ENCODE measurements at places on chromosomes 2 and 18.

DNA sequence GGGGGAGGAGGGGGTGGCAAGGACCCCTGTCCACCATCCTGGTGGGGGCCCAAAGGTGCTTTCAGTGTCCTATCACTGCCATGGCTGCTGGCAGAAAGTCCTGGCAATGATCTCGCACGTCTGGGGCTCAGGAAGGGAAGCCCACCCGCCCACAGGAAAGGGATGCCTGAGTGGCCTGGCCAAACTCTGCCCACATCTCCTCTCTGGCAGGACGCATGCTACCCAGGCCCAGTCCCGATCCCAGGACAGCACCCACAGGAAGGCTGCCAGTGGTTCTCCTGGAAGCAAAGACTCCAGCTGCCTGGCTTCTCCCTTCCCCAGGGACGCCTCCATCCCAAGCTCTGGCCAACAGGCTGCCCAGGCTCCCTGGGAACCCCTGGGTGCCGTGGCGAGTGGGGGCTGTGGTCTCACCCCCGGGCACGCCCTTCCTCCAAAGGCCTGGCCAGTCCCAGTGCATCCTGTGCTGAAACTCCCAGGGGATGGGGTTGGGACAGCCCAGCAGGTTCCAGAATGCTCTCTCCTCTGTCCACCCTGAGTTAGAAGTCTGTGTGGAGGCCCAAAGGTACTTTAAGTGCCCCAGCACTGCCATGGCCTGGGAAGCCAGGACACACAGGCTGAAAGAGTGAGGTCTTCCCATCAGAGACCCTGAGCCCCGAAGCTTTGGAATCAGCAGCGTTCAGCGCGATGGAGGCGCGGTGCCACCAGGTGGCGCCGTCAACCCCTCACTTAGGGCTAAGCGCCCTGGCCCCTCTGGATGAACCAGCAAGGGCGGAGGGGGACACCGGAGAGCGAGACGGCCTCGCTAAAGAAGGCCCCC lies 29.8 kb upstream of the TAF1B start:
- peak; percentile 50 for DNase-seq

DNA sequence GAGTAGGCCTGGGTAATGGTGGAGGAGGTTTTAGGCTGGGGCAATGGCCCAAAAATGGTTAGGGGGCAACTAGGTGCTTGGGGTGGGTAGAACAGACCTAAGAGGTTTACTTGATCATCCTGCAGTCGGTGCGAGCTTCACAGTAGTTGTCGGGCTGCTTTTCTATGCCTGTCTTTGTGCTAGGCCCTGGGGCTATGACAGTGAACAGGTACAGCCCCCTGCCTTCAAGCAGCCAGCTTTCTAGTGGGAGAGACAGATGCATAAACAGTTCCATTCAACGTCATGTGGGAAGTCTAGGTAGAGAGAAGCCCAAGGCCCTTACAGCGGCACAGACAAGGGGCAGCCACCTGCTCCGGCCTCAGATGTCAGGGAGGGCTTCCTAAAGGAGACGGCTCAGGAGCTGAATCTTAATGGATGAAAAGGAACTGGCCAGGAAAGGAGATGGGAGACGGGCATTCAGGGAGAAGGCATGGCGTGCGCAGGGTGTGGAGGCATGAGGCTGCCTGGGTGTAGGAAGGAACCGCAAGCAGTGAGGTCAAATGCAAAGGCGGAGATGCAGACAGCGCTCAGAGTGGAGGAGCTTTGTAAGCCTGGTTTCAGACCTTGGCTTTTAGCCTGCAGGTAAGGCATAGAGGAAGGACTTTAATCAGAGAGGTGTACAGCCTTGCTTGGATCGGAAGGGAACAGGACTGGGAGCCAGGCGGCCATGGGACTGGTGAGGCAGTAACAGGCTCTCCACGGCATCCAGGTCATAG lies 6.0 kb downstream of the CTIF start:
- DNase-seq: no peak

DNA sequence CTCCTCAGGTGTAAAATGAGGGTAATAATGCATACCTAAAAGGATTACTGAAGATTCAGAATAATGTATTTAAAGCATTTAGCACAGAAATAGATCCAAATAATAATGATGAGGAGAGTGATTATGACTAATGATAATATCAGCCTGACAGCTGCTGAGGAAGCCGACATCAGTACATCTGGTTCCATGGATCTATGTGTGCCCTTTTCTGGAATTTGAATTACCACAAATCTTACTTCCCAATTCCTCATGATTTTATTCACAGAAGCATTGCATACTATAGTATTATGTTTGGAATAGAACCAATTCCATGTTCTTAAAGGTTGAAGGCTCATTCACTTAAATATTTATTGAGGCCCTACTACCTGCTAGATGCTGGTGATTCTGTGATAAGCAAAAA lies 248.9 kb upstream of the THUMPD2 start:
- no peak for DNase-seq

GRCh38 chr18:45014047-45014501 lies 333.4 kb downstream of the SETBP1 start:
- DNase-seq: no peak

DNA sequence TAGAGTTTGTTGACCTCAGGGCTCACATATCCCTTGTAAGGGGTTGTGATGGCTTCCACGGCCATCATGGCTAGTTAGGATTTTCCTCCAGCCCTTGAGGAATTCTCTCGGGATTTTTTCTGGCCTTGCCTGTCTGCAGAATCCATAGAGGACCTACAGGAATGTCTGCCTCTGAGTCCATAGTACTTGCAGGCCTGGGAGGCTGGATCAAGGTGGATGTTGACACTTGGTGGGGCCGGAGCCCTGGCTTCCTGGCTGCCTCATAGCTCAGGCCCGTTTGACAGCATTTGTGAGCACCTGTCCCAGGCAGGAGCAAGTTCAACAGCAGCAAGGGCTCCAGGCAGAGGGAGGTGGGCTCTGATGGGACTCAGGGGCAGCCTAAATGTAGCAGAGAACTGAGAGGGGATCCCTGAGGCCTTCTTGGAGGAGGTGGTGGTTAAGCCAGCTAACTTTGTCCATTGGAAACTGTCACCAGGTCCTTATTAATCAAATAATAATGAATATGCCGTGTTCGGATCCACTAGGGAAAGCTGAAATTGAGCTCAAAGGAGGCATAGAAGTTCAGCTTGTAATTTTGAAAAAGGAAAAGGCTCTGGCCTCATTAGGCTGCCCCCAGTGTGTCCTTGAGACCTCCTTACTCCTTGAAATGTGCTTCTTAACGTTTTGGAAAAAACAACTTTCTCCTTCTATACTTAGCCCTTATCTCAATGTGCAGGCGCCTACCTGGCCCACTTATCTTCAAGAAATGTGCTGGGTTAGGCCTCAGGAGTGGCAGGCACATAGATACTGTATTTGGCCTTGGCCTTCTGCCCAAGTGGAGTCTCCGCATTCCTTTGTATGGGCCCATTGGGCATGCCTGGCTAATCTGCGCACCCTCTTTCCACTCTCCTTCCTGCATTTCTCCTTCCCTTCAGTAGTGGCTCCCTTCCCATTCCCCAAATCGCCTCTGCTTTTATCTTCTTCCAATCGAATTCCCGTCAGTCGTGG lies 66.9 kb downstream of the HPCAL1 start:
- DNase-seq: no peak

- no peak for DNase-seq
Measured at GRCh38 chr2:240604291-240604938, 17.9 kb downstream of the CAPN10 start.

DNA sequence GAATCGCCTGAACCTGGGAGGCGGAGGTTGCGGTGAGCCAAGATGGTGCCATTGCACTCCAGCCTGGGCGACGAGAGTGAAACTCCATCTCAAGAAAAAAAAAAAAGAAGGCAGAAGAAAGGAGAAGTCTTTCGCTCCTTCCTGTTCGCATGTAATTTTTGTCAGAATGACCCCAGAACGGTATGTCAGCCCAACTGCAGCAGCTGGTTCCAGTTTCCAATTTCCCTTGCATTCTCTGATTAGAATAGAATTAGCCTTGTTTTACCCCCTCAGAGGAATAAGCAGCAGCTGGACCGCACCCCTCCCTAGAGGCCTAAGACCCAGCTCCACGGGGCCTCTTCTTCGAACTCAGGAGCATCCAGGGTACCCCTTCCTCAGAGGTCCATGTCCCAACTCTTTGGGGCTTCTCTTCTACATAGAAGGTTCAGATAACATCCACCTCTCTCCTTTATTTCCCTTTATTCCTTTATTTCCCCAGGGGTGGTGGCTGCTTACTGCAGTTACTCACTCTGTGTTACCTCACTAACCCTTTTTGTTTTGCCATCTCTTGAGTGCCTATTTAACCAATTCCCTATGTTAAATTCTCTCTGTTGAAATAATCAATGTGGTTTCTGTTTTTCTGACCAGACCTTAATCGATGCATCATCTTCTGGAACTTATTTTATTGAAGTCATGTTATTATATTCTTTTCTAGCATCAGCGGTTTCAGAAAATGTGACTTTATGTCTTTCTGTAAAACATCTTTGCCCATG lies 7.2 kb upstream of the PUM2 start:
- DNase-seq: no peak

DNA sequence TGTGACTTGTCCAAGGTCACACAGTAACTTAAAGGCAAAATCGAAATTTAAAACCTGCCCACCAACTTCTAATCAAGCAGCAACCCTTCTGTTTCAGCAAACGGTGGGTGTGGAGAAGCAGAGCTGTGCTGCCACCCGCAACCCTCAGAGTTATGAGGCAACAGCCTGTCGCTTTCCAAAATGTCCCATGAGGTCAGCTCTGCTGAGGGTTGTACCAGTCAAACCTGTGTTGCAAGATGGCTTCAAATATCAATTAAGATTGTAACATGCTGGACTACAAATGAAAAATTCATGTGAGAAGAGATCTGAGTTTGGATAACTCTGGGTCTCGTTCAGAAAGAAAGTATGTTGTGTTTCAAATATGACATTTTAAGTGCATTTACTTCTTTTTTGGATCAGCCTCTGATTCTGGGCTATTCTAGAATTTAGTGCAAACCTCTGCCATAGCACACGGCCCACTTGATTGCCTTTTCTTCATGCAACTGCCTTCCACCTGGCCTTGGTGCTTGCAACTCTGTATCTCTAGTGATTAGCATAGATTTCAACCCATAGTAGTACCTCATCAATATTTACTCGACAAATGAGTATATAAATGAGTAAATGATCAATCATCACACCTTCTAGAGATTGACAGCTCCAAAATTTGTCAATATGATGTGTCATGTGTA lies 69.3 kb downstream of the TIMM21 start:
- DNase-seq: no peak

DNA sequence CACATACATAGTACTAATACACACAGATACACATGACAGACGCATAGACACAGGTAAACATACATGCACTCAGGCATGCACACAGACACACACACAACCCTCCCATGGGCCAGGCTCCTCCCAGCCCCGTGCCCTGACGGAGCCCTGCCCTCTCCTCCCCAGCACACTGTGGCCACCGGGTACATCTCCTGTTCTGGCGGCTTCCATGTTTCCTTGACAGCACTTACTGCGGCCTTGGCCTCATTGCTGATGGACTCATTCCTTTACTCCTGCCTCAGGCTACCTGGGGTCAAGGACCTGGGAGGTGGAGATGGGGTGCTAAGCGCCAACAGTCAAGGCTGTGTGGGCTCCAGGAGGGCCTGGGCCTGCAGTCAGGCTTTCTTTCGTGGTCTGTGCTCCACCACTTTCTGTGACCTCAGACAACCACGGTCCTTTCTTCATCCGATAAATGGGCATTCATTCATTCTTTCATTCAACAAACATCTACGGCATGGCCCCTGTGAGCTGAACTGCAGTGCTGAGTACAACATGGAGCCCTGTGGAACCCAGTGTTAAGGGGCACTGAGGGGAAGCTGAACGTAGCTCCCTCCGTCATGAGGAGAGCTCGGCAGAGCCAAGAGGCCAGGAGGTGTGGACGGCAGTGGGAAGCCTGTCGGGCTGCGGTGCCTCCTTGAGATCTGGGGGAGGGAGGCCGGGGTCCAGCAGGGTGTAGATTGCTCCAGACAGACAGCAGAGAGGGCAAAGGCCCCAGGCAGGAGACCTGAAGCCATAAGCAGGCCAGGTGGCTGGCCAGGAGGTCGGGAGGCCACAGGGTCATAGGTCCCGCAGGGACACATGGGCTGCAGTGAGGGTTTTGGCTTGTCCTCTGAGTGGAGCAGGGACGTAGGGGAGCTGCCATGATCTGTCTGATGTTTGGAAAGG lies 190.4 kb upstream of the HDAC4 start:
- DNase-seq: no peak

- no peak for DNase-seq
Measured at GRCh38 chr2:121866789-121867188, 111.3 kb downstream of the TSN start.

GRCh38 chr2:12619975-12620374 lies 96.8 kb upstream of the TRIB2 start:
- DNase-seq: no peak
